Stimulated activated CD4-positive, alpha-beta T cell treated with anti-CD3 and anti-CD28 coated beads, Interleukin-1b, Interleukin-23, amount 100 ng/mL, for 24 hours (primary cell): ENCODE measurements at places on chromosomes 12 and 14.
A peak's percentile ranks its signal among the peaks of the same experiment; 100 is the strongest.

GRCh38 chr12:93925585-93926205 is 222.7 kb upstream of the PLXNC1 start:
- DNase-seq = no peak

DNA sequence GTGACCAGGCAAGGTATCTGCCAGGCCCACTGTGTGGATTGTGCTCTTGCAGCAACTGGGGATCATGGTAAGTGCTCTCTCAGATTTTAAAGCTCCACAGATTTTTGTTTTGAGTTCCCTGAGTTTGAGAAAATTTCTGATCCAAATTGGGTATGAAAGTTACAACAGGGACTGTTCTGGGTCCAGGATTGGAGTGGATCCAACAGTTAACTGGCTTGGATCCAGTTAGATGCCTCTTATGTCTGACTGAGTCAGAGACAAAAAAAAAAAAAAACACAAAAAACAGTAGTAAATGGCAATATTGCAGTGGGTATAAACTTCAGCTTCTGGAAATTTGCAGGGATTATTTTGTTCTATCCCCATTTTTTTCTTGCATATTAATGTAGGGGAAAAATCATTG is 598.8 kb downstream of the C12orf50 start:
- no peak for DNase-seq

GRCh38 chr12:46669720-46670119 is 156.1 kb downstream of the SLC38A4 start:
- no peak for DNase-seq

DNA sequence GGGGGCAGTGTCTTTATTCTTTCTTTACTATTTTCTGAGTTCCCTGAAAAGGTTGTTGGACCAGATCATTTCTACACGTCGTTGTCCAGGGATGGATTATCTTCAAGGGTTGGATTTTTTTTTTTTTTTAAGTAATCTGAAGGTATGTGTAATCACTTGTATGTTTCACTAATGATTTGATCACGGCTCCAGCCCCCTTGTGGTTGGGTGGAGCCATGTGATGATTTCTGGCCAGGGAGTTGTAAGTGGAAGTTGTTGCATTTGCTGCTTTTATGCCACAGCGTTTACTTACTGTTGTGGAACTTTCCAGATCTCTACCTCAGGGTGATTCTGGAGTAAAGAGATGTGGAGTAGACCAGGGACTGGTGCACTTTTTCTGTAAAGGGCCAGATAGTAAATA is 390.3 kb downstream of the AACS start:
- no peak for DNase-seq

DNA sequence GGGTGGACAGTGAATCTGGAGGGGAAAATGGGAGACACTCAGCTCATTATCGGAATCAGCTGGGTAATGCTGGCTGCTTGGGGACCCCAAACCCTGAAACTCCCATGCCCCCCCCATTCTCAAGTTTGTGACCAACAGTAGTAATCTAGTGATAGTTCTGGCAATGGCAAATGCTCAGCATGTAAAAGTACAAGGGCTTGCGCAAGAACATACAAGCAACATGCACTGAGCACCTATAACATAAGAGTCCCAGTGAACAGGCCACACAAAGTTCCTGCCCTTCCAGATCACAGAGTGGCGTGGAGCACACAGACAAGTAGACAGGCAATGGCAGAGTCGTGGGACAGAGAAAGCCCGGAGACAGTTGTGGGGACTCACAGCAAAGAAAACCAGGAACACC is 407.9 kb downstream of the MED13L start:
- no peak for DNase-seq

- no peak for DNase-seq
Observed at GRCh38 chr14:23933108-23933741, 20.3 kb upstream of the DHRS4 start.

GRCh38 chr12:13428538-13429265 is 232.2 kb downstream of the EMP1 start:
- DNase-seq = no peak

DNA sequence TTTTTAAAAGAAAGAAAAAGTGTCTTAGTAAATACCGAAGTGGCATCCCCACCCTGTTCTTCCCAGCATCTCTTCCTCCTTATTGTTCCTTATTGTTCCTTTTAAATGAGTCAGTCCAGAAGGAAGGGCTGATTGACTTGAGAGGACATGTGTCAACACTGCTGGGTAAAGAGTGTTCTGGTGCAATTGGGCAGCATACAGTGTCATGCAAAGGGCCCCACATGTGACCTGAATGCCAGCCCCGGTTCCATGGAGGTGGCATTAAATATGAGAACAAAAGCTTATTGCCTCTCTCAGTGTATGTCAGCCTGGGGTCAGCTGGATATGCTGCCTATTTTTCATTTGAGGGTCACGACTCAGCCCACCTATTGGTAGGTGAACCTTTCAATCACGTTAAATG is 58.9 kb upstream of the RIC8B start:
- no peak for DNase-seq

GRCh38 chr14:97074856-97075255 is 277.7 kb downstream of the VRK1 start:
- no peak for DNase-seq

- peak; percentile 58 for DNase-seq
Observed at GRCh38 chr12:130747867-130748740, 32.0 kb upstream of the RIMBP2 start.

- DNase-seq = no peak
Observed at GRCh38 chr12:15477761-15478160, 155.5 kb downstream of the PTPRO start.

GRCh38 chr12:127711108-127711507 is 555.9 kb upstream of the TMEM132C start:
- DNase-seq = no peak

- DNase-seq = no peak
Observed at GRCh38 chr14:100074431-100075100, 9.3 kb downstream of the EVL start.

DNA sequence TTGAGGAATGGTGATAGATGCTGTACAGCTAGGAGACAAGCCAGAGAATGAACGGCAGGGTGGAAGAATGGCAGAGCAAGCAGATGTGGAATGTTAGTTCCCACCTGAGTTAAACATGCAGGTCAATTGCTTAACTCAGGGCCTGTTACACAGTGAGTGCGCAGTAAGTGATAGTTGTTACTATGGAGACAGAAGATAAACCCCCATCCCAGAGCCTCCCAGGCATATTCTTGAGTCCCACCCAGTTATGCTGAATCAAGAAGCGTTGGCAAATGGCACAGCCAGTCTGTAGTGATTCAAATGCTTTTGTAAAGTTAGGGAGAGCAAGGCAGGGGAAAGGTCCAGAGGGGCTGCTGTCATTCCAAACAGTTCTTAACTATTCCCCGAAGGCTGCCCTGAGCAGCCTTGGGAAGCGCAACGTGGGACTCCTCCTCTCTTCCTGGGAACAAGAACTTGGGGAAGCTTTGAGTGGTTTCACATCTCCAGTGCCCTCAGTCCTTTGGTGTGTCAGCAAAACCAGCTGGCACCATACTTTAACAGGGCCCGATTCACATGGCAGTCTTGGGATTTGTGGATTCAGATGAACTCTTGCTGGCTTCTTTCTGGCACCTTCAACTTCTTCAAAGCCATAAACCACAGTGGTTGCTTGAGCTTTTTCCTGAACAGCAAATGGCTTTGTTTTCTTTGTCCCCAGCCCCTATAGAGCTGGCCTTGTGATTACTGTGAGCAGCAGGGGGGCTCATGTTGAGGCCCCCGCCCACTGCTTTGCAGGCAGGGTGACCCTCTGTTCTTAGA is 66.4 kb downstream of the PPM1A start:
- no peak for DNase-seq

GRCh38 chr12:2083561-2083960 is 30.8 kb downstream of the CACNA1C start:
- DNase-seq = no peak

- no peak for DNase-seq
Observed at GRCh38 chr12:3004655-3005565, 45.7 kb downstream of the TEAD4 start.

DNA sequence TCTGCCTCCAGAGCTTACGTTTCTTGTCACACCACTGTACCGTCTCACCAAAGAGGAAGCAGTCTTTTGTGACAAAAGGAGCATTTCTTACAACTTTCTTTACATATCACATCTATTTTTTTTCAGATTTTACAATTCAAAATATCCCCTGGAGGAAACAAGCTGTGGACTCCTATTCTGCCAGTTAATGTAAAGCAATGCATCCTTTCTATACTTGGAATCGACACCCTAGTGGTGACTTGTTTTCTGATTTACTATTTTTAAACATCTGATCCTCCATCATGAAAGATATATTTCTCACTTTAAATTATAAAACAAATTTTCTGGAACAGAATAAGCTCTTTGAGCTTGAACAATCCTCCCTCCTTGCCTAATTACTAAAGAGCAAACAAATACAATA is 34.8 kb downstream of the AICDA start:
- DNase-seq = no peak

- no peak for DNase-seq
Observed at GRCh38 chr12:23862701-23863100, 86.8 kb downstream of the SOX5 start.

- DNase-seq = no peak
Observed at GRCh38 chr12:127542931-127543330, 724.0 kb upstream of the TMEM132C start.

GRCh38 chr12:105804591-105805265 is 334.0 kb downstream of the NUAK1 start:
- DNase-seq = no peak

DNA sequence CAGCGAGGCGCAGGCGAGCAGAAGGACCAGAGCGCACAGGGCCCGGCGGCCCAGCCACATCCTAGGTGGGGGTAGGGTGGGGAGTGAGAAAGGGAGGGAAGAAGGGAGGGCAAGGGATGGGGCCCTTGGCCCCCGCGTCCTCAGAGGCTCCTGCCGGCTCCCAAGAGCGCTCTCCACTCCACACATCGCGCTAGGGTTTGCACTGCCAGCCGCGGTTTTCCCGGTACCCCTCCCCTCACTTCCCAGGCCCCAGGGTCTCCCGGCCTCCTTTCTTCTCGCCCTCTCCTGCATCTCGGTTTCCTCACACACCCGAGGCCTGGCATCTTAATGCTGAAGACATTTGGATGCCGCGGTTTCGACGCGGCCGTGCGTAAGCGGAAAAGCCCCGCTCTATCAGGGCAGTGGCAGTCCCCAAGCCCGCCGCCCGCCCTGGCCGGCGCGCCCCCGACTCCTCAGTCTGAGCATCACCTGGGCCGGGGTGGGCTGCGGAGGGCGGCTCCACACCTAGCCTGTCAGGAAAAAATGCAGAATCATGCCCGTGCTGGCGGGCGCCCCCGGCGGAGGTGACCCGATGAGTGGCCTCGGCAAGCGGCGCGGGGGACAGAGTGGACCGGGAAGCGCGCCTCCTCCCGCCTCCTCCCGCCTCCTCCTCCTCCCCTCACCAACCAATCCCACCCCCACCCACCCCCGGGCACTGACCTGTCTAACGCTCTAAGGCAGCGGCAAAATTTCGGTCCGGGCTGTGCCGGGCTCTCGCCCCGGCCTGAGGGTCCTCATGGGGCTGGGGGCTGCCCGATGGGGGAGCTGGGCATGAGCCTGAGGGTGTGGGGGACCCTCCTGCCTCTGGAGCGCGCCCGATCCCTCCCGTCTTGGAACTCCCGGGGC is 686 bp downstream of the B4GALNT1 start:
- no peak for DNase-seq

- DNase-seq = no peak
Observed at GRCh38 chr14:67584978-67585377, 15.1 kb downstream of the PIGH start.

GRCh38 chr14:22097586-22098292 is 424.1 kb upstream of the OR4E1 start:
- DNase-seq = no peak

DNA sequence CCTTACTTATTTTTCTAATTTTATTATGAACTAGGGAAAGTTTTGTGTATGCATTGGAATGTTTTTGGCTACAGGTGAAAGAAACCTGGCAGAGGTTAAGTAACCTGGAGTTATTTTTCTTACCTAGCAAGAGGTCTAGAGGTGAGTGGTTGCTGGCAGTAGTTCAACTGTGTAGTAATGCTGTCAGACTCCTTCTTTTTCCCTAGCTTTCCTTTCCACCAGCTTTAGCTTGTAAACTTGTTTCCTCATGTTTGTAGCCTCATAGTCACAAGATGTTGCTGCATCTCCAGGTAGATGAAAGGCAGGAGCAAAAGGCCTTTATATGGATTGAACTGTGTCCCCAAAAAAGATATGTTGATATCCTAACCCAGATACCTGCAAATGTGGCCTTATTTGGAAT is 105.1 kb upstream of the AMIGO2 start:
- no peak for DNase-seq

DNA sequence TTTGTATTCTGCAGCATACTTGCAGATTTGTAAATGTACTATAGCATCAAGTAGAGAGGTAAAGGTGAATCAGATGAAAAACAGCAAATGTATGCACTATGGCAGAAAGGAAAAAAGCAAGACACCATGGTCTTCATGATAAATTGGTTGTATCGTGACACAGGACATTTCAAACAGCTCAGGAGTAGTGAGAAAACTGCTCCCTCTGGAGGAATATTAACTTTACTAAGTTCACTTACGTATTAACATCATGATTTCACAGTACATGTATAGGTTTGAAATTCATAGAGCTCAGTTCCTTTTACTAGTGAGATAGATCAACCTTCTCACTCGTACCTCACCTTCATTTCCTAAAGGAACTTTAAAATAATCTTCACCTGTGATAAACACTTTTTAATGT is 6.5 kb downstream of the MBIP start:
- DNase-seq = no peak

DNA sequence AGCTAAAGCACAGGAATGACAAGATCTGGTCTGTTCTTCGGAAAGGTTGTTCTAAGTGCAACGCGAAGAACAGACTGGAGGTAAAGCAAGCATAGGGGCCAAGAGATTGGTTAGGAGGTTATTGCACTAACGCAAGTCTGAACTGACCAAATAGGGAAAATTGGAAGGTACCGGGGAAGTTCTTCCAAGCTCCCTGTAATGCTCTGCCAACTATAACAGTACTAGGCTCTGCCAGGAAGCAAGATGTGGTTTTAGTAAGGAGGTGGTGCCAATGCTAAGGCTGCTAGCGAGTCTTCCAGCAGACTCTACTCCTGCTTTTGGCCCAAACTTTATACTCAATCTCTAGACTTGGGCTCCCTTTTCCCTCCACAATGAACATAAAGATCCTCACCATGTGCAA is 138.6 kb downstream of the PAWR start:
- DNase-seq = no peak

DNA sequence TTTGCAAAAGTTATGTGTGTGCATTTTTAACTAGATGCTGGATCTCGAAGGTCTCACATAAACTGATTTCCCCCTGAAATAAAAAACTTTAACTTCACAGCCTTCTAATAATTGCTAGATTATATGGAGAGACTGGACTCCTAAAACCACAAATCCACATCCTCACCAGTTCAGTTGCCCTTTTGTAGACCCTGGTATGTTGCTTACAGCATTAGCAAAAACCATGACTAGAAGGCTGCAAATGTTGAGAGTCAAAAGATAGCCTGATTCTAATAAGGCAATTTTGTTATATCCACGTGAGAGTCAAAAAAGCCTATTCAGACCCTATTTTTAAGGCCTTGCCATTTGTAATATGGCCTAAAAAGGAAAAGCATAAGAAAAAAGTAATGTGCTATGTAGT is 37.4 kb downstream of the RASSF8 start:
- DNase-seq = no peak

GRCh38 chr12:98419795-98420404 is 95.5 kb upstream of the TMPO start:
- DNase-seq = no peak

GRCh38 chr14:89356496-89356895 is 60.5 kb downstream of the FOXN3 start:
- no peak for DNase-seq

GRCh38 chr14:23532658-23533057 is 18.9 kb downstream of the ZFHX2 start:
- no peak for DNase-seq
